Stimulated activated CD8-positive, alpha-beta memory T cell treated with anti-CD3 and anti-CD28 coated beads, Interleukin-4, amount 100 ng/mL, for 4 hours (primary cell): ENCODE measurements at places on chromosomes 1 and 21.

DNA sequence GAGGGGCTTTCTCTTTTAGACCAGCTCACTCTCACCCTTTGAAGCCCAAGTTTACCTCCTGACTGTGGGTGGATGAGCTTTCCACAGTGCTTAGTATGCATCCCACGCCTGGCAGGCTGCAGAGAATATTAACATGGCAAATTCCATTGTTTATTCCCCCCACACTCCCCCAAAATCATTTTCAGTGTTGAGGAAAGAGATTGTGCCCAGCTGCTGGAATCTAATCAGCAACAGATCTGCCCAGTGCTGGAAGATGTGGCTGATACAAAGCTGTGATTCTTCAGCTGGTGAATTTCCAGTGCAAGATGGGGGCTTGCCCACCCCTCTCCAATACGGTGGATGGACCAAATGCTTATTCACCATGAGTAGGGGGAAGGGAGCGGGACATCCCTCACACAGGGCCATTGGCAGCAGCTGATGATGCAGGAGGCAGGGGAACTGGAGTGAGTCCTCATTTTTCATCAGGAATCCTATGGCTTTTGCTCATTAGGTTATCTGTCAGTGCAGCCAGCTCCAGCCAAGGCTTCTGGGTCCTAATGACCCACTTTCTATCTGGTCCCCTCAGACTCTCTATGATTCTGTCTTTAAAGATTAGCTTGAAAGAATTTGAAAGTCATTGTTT is 39.7 kb upstream of the KCNA3 start:
- DNase-seq, result no peak

- DNase-seq, result no peak
Observed at GRCh38 chr1:93839307-93839706, 39.7 kb downstream of the DNTTIP2 start.

GRCh38 chr1:235112297-235113182 is 16.1 kb downstream of the TOMM20 start:
- no peak for DNase-seq

DNA sequence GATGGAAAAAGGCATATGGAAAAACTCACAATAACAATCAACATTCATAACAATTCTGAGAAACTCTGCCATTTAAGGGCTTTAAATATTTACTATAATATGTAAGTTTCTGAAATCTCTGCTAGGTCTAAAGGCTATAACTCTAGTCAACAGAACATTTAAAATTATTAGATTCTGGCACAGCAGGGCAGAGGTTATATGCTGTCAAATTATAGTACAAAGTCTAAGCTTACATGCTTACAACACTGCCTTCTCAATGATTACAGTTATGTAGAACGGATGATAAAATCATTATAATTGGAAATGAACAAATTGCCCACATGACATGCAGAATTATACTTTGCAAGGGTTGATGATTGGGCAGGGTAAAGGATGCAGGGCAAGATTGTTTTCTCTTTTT is 97.7 kb downstream of the PIGK start:
- DNase-seq, result no peak

GRCh38 chr21:45825219-45825618 is 156.4 kb upstream of the COL6A1 start:
- DNase-seq, result no peak

DNA sequence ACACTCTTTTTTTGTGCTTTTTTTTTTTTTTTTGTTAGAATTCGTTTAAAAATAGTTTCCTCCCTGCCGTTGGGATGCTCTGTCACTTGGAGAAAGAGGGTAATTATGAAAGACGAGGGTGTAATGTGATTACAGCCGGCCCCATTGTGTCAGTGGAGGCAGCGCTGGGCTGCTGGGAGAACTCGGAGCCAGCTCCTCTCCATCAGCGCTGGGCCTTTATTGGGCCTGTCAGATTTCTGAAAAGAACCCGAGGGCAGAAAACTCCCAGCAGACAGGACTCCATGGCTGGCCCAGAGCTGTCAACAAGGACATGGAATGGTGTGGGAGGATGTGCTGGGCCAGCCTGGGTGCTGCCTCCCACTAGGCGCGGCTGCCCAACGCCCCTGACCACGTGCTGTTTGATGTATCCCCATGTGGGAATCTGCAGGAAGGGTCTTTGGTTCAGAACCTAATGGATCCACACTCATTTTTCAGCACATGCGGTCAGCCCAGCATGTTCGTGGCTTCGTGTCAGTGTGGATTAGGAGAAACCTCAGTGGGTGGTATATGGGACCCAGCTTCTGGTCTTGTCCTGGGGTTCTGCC is 222.6 kb upstream of the KIAA0040 start:
- no peak for DNase-seq
